Left cardiac atrium (tissue), 4 donors: ENCODE measurements at places on chromosomes 5 and 9.

GRCh38 chr9:15505921-15506320 is 4.8 kb downstream of the PSIP1 start:
- DNase-seq = no peak

DNA sequence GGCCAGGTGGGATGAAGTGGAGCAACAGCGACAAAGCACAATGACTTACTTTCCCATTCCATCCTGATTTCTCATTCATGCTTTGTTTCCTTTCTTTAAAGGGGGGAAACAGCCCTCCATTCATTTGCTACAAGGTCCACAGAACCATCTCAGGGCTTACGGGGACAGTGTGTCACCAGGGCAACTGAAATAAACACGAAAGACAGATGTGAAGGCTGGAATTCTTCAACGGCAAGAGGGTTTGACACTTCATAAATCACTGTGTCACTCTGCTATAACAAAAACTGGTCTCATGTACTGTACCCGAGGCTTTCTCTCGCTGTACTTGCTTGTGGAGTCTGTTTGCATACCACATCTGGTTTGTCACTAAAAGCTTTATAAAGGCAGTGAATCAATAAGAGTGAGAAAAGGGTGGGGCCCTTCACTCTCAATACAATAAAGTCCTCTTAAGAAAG is 150.8 kb downstream of the EFNA5 start:
- DNase-seq = no peak

GRCh38 chr5:74421377-74421776 is 219.2 kb downstream of the ENC1 start:
- no peak for DNase-seq

DNA sequence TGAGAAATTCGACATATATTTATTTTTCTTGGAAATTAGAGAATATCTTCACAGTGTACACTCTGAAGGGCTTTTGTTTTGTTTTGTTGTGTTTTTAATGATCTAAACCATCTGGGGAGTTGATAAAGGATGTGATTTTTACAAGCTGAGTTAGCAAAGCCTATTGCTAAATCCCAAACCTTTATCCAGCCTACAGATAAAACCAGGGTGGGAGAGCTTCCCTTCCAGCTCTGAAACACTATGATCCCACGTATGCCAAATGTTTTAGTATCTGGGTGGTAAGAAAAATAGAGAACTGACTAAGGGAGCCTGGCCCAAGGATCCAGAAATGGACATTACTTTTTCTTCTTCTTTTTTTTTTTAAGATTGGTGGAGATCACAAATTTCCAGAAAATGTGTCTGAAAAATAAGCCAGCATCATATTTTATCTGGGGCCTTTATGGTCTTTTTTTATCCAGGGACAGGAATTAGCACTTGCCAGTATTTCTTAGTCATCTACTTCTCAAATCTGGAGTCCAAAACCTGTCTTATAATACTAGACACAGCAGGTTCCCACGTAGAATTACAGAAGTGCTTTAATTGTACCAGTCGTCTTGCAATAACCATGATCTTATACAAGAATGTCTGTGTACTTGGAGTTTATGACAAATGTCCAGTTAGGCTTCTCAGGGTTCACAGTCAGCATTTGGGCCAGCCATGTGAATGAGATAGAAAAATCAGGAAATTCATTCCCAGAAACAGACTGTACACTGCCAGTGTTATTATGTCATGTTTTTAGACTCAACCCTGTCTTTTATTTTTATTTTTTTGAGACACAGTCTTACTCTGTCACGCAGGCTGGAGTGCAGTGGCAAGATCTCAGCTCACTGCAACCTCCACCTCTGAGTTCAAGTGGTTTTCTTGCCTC is 290.8 kb upstream of the MPDZ start:
- no peak for DNase-seq

DNA sequence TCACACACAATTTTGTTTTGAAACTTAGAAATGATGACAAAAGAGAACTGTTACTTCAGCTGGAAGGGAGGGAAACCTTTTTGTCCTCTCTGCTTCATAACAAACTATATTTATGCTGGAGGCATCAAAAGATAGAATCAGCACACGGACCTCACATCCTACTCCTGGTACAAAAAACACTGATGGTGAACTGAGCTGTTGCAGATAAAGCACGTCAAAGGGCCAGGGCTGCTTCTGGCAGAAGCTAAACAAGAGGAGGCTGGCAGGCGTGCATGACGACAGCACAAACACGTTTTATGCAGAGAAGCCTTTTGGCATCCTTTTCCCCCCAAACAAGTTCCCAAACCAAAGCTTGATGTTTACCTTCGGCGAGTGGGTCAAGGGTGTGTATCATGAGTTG is 169.6 kb downstream of the SLC24A2 start:
- DNase-seq = no peak

DNA sequence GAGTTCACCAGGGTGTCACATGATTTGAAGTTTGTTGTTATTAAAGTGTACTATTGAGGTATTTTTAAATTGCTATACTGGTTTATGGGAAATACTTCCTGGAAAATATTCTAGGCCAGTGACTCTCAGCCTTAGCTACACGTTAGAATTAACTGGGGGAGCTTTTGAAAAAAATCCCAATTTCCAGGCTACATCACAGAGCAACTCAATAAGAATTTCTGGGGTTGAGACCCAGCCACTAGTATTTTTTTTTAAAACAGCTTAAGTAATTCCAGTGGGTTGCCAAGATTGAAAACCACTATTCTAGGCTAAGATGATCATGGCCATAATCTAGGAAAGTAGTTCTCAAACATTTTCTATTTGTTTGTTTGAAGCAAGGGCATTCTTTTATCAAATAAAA is 142.9 kb upstream of the GRIA1 start:
- DNase-seq = no peak

GRCh38 chr5:172115541-172115982 is 72.5 kb downstream of the STK10 start:
- no peak for DNase-seq

DNA sequence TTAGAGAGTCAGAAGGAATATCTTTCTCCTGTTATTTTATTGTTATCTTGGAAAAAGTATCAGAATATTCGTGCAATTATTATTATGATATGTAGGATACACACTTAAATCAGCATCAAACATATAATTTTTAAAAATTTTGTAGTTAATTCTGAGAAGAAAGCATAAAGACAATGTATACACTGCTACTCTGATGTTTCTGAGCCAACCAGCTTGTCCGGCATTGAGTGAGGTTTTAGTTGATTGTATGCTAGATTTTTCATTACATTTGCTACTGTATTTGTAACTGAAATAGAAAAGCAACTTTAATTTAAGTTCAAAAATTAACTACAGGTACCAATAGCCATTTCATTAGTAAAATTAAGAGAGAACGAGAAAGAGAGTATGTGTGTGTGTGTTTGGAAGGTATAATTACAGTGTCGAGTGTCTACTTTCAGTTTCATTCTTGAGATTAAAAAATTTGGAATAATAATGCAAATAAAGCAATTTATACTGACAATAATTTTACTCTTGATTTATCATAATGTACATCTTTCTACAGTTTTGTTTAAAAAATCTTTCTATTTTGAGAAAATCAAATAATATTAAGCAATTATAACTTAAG is 160.4 kb upstream of the CDH12 start:
- no peak for DNase-seq

DNA sequence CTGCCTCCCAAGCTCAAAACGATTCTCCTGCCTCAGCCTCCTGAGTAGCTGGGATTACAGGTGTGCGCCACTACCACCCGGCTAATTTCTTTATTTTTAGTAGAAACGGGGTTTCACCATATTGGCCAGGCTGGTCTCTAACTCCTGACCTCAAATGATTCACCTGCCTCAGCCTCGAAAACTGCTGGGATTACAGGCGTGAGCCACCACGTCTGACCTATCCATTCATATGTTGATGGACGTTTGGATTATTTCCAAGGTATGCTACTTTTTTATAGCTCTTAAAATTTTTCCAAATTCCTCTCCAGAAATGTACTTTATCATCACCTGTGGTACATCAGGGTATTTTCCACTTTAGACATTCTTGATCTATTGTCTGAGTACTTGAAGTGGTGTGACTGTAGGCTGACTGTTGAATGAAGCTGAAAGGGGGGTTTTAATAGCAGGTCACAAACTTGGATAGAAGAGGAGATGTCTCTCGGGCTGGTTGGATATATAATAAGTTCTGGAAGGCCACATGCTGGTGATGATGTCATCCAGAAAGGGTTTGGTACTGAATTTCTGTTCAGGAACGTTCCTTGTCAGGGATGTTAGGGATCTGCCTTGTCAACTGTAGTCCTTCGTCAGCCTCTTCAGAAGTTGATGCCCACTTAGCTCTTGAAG is 7.4 kb downstream of the CTNNA1 start:
- no peak for DNase-seq
